ENCODE measurements at places on chromosomes 7 and 10.
A peak's percentile ranks its signal among the peaks of the same experiment; 100 is the strongest.

DNA sequence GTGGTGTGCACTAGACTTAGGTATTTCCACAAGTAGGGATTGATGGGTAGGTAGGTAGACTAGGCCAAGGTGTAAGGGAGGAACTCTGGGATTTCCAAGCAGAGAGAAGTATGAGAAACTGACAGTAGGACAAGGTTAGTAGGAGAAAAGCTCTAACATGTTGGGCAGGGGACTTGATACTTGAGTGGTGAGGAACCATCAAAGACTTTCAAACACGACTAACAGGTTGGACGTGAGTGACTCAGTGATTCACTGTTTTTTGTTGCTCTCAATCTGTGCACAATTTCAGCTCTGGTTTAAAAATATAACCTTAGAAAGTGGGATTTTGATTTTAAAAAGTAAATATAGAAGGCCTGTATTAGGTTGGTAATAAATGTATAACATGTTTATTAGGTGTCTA, 44.4 kb downstream of the KLHDC10 start:
- DNase-seq, result no peak

DNA sequence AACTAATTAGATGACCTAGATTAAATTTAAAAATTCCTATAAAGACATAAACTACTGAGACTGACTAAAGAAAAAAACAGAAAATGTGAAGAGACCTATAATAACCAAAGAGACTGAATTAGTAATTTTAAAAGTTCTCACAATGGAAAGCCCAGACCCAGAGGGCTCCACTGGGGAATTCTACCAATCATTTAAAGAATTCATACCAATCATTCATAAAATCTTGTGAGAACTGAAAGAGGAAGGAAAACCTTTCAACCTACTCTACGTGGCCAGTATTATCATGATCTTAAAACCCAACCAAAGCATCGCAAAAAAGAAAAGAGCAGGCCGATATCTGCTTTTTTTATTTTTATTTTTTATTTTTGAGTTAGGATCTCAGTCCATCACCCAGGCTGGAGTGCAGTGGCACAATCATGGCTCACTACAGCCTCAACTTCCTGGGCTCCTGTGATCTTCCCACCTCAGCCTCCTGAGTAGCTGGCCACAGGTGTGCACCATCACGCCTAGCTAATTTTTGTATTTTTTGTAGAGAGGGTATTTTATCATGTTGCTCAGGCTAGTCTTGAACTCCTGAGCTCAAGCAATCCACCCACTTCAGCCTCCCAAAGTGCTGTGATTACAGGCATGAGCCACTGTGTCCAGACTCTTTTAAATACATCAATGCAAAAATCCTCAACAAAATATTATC, 48.6 kb downstream of the DGKI start:
- no peak for DNase-seq

DNA sequence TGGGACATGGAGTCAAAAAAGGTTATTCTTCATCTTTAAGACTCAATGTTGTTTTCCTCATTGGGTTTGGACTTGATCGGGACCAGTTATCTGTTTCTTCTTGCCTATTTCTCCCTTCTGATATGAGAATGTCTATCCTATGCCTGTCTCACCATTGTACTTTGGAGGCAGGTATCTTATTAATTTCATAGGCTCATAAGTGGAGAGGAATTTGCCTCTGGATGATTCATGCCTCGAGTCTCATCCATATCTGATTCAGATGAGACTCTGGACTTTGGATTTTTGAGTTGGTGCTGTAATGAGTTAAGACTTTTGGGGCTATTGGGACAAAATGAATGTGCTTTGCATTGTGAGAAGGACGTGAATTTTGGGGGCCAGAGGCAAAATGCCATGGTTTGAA, 36.2 kb upstream of the CCDC7 start:
- DNase-seq, result no peak

DNA sequence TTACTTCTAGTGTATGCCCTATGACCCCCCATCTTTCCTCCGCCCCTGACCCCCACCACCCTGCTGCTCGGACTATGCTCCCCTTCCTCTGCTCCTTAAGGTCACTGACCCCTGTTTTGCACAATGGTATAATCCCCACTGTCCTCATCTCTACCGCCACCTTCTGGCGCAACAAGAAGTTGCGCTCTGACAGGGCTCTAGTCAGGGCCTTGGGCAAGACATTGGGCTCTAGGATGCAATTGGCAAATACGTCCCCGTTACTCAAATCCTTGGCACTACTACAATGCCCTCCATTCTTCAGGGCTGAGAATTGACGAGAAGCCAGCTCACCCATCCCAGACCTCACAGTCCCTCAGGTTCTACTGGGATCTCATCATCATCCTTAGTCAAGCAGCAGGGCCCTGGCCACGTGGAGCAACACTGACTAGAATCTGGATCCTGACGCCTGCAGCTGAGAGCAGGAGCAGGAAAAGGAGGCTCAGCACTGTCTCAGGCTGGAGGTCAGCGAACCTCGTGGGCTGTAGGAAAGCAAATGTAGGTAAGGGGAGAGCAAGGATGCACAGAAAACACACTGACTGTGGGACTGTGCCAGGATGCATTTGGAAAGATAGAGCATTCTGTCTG, 10.6 kb downstream of the LRIT2 start:
- DNase-seq, result no peak

DNA sequence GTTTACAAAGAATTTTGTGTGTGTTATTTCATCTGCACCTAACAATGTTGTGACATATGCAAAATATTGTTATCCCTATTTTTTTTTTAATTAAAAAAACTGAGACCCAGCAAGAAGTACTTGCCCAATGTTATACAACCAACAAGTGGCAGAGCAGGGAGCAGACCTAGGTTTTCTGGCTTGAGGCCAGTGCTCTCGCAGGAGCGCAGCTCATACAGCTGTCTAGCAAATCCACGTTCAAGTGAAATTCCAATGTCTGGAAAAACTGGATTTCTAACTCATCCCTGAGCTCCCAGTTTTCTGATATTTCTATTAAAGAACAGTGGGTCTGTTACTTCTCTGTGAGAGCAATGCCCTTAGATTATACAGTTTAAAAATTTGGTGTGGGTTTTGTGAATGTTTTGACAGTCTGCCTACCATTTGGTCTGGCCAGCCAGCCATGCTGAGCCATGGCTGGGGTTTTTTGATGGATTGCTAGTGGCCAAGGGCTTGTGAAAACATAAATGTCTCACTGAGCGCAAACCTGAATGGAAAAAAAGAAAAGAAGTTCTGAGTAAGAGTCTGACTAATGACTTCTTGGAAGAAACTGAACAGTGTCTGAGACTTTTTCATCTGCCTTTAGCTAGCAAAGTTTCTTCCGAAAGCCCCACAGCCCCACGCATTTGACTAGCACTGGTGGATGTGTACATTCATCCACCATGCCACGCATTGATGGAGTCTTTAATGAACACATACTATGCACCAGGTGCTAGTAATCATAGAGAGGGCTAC, 15.4 kb upstream of the PRF1 start:
- peak; percentile 89 for DNase-seq

GRCh38 chr10:93790439-93790838, 32.7 kb downstream of the LGI1 start:
- DNase-seq, result no peak

GRCh38 chr7:158000160-158000559, 587.5 kb downstream of the PTPRN2 start:
- DNase-seq, result no peak

DNA sequence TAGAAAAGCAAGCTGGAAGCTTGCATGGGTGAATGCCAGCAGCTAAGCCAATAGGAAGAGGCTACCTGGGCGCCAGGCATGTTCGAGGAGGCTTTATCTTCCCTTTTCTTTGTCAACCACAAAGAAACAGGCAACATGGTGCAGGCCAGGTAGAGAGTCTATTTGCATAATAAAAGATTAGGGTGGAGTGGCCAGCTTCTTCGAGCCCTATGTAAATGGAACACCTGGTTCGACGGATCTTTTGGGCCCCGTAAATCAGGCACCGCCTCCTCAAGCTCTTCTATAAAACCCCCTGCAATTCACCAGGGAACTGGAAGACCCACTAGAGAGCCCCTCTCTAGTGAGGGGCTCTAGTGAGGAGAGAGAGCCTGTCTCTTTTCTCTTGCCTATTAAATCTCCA, 1106.2 kb upstream of the CELF2 start:
- no peak for DNase-seq

DNA sequence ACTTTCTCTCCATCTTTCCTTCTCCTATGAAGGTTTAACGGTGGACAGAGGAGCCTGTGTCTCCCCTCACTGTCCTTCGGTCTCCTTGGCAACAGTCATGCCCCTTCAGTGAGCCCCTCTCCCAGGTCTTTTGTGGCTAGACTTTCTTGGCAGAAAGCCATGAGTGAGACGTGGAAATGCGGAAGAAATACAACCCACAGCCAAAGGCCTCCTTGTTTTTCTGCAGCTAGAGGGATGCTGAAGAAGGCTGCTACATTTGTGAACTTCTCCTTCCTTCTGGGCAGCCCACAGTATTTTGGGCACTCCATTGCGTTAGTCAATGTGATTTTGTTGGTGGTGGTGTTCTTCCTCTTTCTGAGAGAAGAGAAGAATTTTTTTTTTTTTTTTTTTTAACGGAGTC, 333.7 kb upstream of the PODXL start:
- no peak for DNase-seq

DNA sequence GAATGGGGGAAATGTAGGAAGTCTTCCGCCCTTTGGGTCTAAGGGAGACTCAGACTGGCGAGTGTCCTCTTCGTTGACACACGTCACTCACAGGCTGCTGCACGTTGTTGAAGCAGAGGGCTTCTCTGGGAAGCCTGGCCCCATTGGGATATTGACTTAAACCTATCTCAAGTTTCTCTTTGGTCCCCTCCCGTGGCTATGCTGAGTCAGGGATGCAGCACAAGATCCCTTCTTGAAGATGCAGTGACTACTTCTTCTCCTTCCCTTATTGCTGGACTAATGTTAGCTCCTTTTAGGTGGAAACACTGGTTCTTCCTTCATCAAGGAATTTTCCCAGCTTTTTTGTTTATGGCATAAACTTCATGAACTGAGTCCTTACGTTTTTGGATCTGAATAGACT, 89.8 kb upstream of the CCDC71L start:
- DNase-seq, result no peak

DNA sequence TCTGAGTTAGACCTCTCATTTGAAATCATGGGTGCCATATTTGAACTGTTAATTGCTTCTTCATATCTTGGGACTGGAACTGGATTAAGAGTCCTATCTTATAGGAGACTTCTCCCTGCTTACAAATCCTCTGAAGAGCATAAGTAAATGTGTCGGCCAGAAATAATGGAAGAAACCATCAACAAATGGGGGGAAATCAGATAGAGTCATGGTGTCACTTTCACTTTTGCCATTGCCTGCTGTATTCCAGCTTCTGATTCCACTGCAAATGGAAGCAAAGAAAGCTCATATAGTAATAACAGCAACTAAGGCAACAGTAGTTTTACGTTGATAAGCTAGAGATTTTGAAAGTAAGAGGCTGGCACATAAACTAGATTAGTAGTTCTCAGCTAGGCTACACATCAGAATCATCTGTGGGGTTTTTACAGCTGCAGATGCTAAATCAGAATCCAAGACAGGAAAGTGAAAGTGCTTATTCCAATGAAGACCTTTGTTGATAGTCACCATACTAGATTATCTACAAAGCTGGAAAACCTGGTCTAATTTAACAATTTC, 12.3 kb upstream of the CRPPA start:
- no peak for DNase-seq

GRCh38 chr7:125966278-125967048, 1036.8 kb upstream of the POT1 start:
- no peak for DNase-seq

Data from fibroblast of upper back skin (primary cell).